H1 (cell line): ENCODE measurements at places on chromosomes 2 and 18. TPM values are rescaled to one million over a fixed set of nuclear protein-coding genes. Genes with fewer than 3 reads are reported as not detected.

Gene TUBA4B
- 0.24 TPM in 1 of 2 replicates, not detected in the other for total RNA-seq

Gene DSG4
- not detected in 2 replicates for total RNA-seq

Gene PAIP2B
- 30.4 and 31.3 TPM in 2 replicates for total RNA-seq

Gene CTNNA2
- 9.0 and 10.8 TPM in 2 replicates for total RNA-seq

Gene FIGLA
- total RNA-seq, result not detected in 2 replicates

Gene DUSP2
- 8.7 and 10.1 TPM in 2 replicates for total RNA-seq

Gene STARD6
- total RNA-seq, result not detected in 2 replicates

Gene FAM124B
- 2.0 and 2.6 TPM in 2 replicates for total RNA-seq

Gene AMER3
- 0.19 and 0.55 TPM in 2 replicates for total RNA-seq

Gene CD226
- not detected in 2 replicates for total RNA-seq

Gene POTEI
- total RNA-seq, result 0.19 and 0.20 TPM in 2 replicates

Gene RESP18
- not detected in 2 replicates for total RNA-seq
